ENCODE measurements at places on chromosomes 13 and 19. TPM values are rescaled to one million over a fixed set of nuclear protein-coding genes. Genes with fewer than 3 reads are reported as not detected.

Gene KLK8
- not detected for total RNA-seq

Gene FFAR2
- total RNA-seq: not detected

Gene LILRB5
- not detected for total RNA-seq

Gene CYP4F11
- not detected for total RNA-seq

Gene PTGIR
- total RNA-seq: 16.5 TPM

Gene AKT2
- total RNA-seq: 76.0 TPM

Gene ANKRD24
- total RNA-seq: 2.3 TPM

Gene OLFM4
- total RNA-seq: not detected

Gene IL27RA
- total RNA-seq: 2.6 TPM

Gene IZUMO4
- total RNA-seq: 1.3 TPM

Gene KLK15
- not detected for total RNA-seq

Gene MCF2L
- total RNA-seq: 1.0 TPM

Gene SYNGR4
- not detected for total RNA-seq

GRCh38 chr13:44088991-44089413 lies 209.3 kb downstream of the LACC1 start:
- no peak overlapping the region for H3K27ac ChIP-seq
- no peak for DNase-seq
- H3K4me3 ChIP-seq: no peak overlapping the region

DNA sequence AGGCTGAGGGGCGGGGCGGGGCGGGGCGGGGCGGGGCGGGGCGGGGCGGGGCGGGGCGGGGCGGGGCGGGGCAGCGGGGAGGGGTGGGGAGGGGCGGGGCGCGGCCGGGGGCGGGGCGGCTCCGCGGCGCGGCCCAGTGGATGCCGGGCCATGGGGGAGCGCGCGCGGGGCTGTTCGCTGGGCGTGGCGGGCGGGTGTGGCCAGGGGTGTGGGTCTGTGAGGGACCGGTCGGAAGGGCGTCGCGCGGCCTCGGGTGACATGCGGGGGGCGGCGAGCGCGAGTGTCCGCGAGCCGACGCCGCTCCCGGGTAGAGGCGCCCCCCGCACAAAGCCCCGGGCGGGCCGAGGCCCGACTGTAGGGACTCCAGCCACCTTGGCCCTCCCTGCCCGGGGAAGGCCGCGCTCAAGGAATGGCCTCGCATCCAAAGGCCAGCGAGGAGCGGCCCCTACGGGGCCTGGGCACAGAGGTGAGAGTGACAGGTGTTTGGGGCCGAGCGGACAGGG lies at the start of gene ZFP28:
Gene ZFP28, plus strand, starts transcription at position 188 of the 503 bp plus-strand sequence. Its CDS starts 71 bp downstream, at position 259.
- DNase-seq: no peak
- H3K27me3 ChIP-seq: no peaks in the 10 kb centered on the region
- H3K4me3 ChIP-seq: peak within 1 kb of the TSS; percentile 86
- H3K4me1 ChIP-seq: no peaks in the 10 kb centered on the region

- H3K27me3 ChIP-seq: no peaks in the 10 kb centered on the region
- peak overlapping the region; percentile 98 for H3K27ac ChIP-seq
- peak overlapping the region; percentile 32 for H3K4me3 ChIP-seq
- peaks cover 7% of the 10 kb centered on the region for H3K4me1 ChIP-seq
Observed at GRCh38 chr19:49676136-49676783, 811 bp upstream of the PRMT1 start.

DNA sequence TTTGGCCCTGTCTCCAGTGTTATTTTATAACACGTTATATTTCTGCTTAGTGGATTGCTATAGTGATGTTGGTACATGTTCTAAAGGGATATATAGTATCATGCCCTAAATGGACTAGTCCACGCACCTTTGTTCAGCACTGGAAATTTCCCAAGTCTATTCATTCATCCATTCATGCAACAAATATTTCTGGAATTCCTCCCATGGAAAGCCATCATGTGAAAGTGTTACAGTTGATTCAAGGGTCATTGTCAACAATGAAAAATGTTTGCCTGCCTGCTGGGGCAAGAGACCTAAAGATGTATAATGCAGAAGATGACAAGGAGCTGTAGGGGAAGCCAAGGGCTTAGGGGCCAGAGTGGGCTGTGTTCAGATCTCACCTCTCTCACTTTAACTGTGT lies 10.8 kb upstream of the HSPH1 start:
- H3K36me3 ChIP-seq: no peaks in the 10 kb centered on the region
- no peaks in the 10 kb centered on the region for H3K4me1 ChIP-seq
- H3K4me3 ChIP-seq: no peak overlapping the region
- no peaks in the 10 kb centered on the region for H3K27me3 ChIP-seq
- no peak overlapping the region for H3K27ac ChIP-seq
- peak; percentile 90 for DNase-seq

GRCh38 chr13:91207261-91207660 lies 140.2 kb upstream of the MIR17HG start:
- no peaks in the 10 kb centered on the region for H3K36me3 ChIP-seq
- H3K27me3 ChIP-seq: no peaks in the 10 kb centered on the region
- H3K27ac ChIP-seq: no peak overlapping the region
- H3K4me1 ChIP-seq: no peaks in the 10 kb centered on the region
- DNase-seq: no peak

DNA sequence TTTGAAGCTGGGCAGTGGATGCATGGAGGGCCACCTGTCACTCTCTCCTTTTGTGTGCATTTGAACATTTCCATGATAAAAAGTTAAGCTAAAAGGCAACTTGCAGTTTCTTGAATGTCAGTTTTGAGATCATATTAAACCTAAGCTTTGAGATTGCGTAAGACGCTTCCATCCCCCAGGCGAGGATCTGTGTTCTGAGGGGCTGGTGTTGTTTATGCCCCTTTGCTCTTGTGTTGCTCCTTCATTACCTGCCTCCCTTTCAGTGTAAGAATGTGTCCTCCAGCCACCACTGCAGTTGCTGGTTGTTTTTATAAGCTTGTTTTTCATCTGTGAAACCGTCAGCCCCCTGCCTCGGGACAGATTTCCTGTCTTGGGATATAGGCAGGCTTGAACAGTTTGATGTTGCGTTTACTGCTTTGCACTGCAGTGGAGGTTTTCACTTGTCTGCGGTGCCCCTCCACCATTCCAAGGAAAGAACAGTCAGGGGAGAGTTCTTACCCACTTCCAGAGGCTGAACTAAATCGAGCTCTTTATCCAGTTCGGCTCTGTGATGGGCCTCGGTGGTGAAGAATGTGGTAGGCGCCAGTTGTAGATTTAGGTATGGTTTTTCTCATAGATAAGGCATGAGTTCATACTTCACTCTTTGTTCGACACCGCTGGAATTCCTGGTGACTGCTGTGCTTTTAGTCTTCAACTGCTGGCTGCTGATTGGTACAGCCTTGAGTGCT lies 96.8 kb downstream of the ARHGEF7 start:
- H3K27ac ChIP-seq: no peak overlapping the region
- peaks cover 19% of the 10 kb centered on the region for H3K4me1 ChIP-seq
- DNase-seq: no peak
- H3K27me3 ChIP-seq: no peaks in the 10 kb centered on the region

- H3K27ac ChIP-seq: no peak overlapping the region
- H3K36me3 ChIP-seq: no peaks in the 10 kb centered on the region
- H3K27me3 ChIP-seq: no peaks in the 10 kb centered on the region
Observed at GRCh38 chr13:33953203-33953602, 135.3 kb downstream of the RFC3 start.

DNA sequence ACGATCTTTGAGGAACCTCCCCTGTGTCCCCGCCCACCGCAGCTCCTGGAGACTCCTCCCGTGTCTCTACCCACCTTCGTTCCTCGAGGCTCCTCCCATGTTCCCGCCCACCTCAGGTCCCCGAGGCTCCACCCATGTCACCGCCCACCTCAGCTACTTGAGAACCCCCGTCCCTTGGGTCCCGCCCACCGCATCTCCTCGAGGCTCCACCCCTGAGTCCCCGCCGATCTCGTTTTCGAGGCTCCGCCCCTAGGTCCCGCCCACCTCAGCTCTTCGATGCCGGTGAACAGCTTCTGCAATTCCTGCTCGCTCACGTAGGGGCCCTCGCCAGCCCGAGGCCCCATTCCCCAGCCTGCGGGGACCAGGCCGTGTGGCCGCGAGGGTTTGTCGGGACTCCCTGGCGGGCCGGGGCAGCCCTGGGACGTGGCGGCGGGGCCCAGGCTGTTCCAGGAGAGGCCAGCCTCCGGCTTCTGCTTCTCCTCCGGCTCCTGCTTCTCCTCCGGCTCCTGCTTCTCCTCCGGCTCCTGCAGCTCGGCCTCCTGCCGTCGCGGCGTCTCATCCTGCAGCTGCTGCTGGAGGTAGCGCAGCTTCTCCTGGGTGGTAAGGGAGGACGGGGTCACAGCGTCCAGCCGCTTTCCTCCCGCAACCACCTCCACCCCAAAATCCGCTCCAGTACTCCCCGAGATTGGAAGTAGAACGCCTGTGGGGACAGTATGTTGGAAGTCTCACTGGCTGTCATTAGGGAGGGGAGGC lies 16.7 kb downstream of the TSKS start:
- H3K36me3 ChIP-seq: no peaks in the 10 kb centered on the region
- DNase-seq: peak; percentile 56
- H3K27ac ChIP-seq: no peak overlapping the region
- H3K27me3 ChIP-seq: no peaks in the 10 kb centered on the region
- H3K4me1 ChIP-seq: no peaks in the 10 kb centered on the region

- H3K27me3 ChIP-seq: no peaks in the 10 kb centered on the region
- H3K36me3 ChIP-seq: peaks cover 12% of the 10 kb centered on the region
- H3K27ac ChIP-seq: peak overlapping the region; percentile 73
- no peak for DNase-seq
Observed at GRCh38 chr19:13032837-13033236, 37.6 kb downstream of the NFIX start.

DNA sequence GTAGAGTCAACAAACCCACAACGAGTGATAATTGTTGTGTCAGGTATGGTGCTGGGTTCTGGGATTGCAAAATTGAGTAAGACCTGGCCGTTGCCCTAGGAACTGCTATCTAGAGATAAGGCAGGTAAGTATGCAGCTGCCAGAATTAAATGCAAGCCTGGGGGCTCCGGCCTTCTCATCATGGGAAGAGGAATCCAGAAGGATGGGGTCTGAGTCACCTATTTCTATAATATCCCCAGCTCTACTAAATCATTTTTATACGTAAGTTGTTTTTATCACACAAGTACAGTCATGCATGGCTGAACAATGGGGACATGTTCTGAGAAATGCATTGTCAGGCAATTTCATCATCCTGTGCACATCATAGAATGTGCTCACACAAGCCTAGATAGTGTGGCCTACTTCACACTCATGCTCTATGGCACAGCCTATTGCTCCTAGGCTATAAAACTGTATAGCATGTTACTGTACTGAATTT lies 203.0 kb downstream of the KLF5 start:
- DNase-seq: no peak
- no peaks in the 10 kb centered on the region for H3K4me1 ChIP-seq
- H3K27me3 ChIP-seq: no peaks in the 10 kb centered on the region

GRCh38 chr19:46574533-46574932 lies 26.6 kb upstream of the CALM3 start:
- DNase-seq: peak; percentile 13
- H3K27ac ChIP-seq: no peak overlapping the region
- no peaks in the 10 kb centered on the region for H3K4me1 ChIP-seq
- H3K36me3 ChIP-seq: no peaks in the 10 kb centered on the region
- no peak overlapping the region for H3K4me3 ChIP-seq

DNA sequence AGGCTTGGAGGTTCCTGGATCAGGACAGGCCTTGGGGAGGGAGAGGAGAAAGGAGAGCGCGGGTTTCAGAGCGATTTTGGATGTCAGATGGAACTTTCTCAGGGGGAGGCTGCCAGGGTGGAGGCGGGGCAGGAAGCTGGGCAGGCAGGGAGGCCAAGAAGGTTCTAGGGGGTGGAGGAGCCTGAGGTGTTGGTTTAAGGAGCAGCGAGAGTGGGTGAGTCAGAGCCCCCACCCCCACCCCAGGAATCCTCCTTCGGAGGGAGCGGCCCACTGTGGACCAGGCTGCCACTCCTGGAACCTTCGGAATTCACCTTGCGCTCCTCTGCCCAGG lies 15.9 kb upstream of the NOP53 start:
- H3K27ac ChIP-seq: peak overlapping the region; percentile 92
- DNase-seq: peak; percentile 92
- peaks cover 37% of the 10 kb centered on the region for H3K36me3 ChIP-seq
- peak overlapping the region; percentile 14 for H3K4me3 ChIP-seq
- H3K27me3 ChIP-seq: no peaks in the 10 kb centered on the region

GRCh38 chr13:99434258-99434788 lies 66.9 kb upstream of the TM9SF2 start:
- no peaks in the 10 kb centered on the region for H3K36me3 ChIP-seq
- DNase-seq: no peak
- H3K27ac ChIP-seq: no peak overlapping the region
- H3K4me1 ChIP-seq: peaks cover 5% of the 10 kb centered on the region
- peaks cover 4% of the 10 kb centered on the region for H3K27me3 ChIP-seq
- H3K4me3 ChIP-seq: no peak overlapping the region

DNA sequence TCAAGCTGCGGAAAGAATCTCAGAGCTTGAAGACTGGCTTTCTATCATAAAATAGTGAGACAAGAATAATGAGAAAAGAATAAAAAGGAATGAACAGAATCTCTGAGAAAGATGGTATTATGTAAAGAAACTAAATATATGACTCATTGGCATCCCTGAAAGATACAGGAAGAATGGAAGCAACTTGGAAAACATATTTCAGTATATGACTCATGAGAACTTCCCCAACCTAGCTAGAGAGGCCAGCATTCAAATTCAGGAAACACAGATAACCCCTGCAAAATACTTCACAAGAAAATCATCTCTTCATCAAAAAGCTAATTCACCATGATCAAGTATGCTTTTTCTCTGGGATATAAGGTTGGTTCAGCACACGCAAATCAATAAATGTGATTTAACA lies 2318.0 kb downstream of the PCDH9 start:
- H3K36me3 ChIP-seq: no peaks in the 10 kb centered on the region
- H3K4me3 ChIP-seq: no peak overlapping the region
- no peak overlapping the region for H3K27ac ChIP-seq
- H3K4me1 ChIP-seq: no peaks in the 10 kb centered on the region
- DNase-seq: peak; percentile 42
- no peaks in the 10 kb centered on the region for H3K27me3 ChIP-seq

DNA sequence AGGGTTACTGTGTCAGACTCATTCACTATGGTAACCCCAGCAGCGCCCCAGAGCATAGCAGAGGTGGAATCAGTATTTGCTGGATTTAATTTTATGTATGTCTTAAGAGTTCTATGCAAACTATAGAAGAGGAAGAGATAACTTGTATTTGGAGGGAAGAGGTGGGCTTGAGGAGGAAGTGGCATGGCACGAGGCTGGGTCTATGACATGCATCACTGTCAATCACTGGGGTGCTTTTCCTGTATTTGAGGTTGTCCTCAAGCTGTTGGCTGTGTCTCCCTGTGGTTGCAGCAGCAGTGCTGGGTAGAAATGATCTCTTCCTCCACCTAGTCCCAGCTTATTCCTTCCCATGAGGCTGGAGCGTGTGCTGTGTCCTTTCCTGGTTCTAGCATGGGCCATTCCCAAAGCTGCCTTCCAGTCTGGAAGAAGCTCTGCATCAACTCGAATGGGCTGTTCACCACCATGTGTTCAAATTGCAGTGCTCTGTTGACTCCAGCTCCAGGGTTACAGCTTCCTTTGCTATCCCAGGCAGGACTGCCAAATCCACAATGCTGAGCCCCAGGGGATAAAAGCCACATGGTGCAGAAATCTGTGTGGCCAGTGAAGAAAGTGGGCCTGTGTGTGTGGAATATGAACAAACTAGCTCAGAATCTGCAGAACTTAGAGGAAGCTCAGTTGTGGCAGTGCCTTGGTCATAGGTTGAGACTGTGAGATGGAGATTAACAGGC lies 73.1 kb upstream of the MTIF3 start:
- H3K27me3 ChIP-seq: no peaks in the 10 kb centered on the region
- DNase-seq: no peak
- H3K27ac ChIP-seq: no peak overlapping the region
